ENCODE measurements at places on chromosomes 12 and 14.

DNA sequence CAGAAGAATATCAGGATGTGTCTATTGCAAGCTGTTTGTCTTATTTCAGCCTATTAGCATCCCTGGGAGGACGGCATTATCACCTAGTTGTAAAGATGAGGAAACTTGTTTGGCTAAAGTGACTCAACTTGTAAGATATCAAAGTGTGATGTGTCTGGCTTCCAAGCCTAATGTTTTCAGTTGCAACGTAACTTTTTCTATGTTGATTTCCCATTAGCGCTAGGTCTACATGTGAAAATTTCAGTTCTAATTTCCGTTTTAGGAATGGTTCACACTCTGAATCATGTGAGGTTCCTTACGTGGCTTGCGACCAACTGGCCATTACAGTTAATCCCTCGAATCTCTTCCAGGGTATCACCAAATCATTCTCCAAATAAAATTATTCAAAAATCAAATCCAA lies 58.0 kb downstream of the LLPH start:
- no peak for DNase-seq

GRCh38 chr12:102527171-102527720 lies 46.9 kb upstream of the IGF1 start:
- DNase-seq, result no peak

DNA sequence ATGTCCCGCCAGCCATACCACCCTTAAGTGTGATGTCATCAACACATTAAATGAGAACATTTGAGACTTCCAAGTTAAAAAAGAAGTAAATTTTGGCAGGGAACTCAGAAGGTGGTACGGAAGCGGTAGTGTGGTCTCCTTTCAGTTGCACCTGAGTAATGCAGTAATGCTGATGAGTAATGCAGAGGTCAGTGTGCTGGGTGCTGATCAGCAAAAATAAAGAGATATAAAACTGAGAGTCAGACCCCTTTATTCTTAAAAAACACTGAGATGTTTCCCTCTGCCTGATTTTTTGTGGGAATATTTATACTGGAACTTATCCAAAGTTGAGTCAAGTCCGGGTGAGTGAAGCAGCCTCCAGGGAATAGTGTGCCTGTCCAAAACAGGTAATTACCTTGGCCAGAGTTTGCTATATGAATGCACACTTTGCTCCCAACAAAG lies 370.6 kb upstream of the PRICKLE1 start:
- no peak for DNase-seq

GRCh38 chr14:69087061-69087461 lies 65.9 kb downstream of the DCAF5 start:
- no peak for DNase-seq

DNA sequence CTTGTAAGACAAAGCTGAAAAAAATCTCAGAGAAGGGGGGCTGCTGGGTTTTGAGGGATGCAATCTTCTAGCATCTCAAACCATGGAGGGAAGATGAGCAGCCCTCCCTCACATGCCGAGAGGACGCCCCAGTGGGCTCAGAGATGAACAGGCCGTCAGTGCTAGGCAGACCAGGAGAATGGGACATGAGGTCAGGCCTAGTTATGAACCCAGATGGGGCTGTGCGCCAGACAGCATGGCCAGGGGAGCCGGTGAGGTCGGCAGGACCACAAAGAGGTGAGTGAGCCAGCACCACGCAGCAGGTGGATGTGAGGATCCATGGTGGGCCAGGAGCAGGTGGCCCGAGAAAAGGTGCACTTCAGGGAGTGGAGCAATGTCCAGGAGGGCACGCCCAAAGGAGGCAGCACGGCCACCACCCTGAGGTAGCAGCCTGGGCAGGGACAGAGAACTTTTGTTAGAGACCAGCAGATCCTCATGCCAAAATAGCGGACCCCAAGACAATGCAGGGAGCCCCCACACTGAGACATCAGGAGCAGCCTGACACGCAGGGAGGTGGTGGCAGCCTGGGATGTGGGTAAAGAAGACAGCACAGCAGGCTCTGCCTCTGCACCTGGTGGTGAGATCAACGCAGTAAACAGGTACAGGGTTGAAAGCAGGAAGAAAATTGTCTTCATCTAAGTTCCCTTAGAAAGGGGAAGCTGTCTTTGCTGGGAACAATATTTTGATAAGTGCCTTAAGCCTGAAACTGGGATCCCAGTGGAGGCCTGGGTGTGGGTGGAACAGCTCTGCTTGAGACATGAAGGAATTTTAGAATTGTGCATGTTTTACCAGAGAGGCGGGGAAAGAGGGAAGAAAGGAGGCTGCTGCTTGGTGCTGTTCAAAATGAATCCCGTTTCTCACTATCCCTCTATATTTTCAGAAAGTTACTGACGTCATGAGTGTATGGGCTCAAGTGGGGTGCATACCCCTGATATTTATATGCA lies 17.8 kb upstream of the MCRS1 start:
- DNase-seq, result no peak

DNA sequence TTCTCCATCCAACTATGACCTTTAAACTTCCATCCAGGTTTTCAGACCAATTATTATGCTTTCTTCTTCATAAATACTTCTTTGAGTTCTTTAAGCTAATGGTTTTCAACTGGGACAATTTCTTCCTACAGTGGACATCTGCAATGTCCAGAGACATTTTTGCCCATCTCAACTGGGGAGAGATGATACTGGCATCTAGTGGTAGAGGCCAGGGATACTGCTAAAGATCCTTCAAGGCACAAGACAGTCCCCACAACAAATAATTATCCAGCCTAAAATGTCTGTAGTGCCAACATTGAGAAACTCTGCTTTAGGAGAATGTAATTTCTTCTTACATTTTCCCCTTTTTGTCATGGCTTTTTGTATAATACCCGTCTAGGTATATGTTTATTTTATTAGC lies 10.6 kb downstream of the TRHDE start:
- no peak for DNase-seq

DNA sequence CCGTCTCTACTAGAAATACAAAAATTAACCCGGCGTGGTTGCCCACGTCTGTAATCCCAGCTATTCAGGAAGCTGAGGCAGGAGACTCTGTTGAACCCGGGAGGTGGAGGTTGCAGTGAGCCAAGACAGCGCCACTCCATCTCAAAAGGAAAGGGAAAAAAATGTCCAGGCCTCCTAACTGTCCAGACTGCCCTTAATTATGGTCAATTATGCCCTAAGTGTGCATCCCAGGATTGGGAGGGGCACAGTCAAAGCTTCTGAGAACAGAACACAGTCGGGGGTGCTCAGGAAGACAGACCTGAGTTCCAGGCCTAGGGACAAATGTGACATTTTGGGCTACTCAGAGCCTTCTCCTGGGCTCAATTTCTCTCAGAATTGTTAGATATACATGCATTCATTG lies 31.8 kb upstream of the SMUG1 start:
- DNase-seq, result no peak

- peak; percentile 44 for DNase-seq
Measured at GRCh38 chr14:100836941-100837804, 11.3 kb downstream of the MEG3 start.

DNA sequence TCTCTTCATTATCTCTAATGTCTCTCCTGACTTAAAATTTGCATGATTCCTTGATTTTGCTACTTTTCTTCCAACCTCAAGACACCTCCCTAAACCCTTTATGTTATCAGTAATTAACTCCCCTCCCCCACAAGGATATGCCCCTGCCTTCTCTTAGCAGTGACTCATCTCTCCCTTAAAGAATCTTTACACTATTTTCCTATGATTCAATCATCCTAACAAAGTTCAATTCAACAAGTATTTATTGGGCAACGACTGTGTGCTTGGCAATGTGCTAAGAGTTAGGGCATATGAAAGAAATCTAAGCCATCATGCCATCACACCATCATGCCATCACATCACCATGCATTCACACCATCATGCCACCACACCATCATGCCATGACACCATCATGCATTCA lies 80.1 kb downstream of the ANO2 start:
- DNase-seq, result no peak

- no peak for DNase-seq
Measured at GRCh38 chr14:65287264-65288131, 125.0 kb upstream of the FUT8 start.

DNA sequence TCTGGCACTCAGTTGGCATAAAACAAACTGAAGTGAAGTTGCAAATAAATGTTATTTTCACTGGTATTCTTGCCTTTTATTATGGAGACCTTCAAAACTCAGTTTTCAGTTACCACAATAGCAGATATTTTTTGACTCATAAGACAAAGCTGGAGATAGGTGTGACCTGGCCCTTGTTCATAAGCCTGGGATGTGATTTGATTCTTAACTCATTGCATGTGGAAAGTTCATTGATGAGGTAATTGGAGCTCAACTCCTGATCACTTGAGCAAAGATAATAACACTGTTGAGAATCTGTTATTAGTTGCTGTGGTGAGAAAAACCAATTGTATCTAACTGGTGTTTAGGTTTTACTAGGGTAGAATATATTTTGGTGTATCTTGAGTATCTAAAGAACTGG lies 105.1 kb downstream of the AEBP2 start:
- DNase-seq, result no peak

GRCh38 chr12:95126076-95126475 lies 52.7 kb upstream of the NR2C1 start:
- no peak for DNase-seq

- DNase-seq, result no peak
Measured at GRCh38 chr12:12180575-12180974, 86.3 kb downstream of the LRP6 start.

GRCh38 chr14:35398071-35398584 lies 6.4 kb downstream of the NFKBIA start:
- no peak for DNase-seq

DNA sequence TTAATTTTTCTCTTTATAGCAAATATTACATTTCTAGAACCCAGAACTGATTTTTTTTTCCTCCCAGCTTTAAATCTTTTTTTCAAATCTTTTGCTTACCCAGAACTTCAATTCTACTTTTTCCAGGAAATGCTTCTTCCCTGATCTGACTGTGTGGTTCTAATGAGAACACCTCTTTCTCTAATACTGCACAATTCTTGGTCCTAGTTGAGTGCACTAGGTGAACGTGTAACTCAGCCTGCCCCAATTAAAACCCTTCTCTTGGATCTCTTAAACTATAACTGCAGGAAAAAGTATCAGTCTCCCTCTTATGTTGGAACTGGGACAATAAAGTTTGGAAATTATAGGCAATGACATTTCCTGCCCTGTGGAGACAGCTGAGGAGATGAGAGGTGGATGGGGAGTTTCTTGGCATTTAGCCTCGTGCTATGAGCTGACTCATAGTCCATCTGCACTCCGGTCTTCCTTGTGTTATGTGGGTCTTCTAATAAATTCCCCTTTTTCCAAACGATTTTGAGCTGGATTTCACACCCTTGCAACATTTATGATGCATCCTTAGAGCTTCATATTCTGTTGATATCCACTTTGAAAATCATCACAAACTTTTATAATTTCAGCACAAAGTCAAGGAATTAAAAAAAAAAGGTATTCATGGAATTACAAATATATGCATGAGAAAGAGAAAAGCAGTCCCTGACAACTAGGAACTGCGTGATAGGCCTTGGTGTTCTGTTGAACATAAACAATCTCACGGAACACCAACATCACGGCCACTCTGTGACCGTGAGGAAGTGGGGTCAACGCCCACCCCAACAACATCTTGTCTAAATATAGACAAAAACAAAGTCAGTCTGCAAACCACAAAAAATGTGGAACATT lies 52.4 kb downstream of the BRMS1L start:
- no peak for DNase-seq

GRCh38 chr14:104650057-104650980 lies 39.1 kb upstream of the INF2 start:
- peak; percentile 39 for DNase-seq

GRCh38 chr12:4943938-4944284 lies 34.2 kb downstream of the KCNA1 start:
- no peak for DNase-seq

DNA sequence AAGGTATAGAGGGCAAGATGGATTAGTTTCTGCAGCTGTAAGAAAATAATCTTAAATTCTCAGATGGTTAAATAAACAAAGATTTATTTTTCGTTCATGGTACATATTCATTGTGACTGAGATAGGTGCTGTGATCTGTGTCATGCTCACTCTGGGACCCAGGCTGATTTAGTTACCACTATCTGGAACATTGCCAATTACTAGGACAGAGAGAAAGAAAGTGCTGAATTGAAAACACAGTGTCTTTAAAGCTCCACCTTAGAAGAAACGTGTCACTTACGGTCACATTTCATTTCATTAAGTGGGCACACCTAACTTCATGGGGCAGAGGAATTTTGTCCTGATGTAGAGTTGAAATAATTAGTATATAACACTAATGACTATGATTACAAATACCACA lies 430.0 kb downstream of the CCDC91 start:
- DNase-seq, result no peak

GRCh38 chr12:79069009-79069408 lies 204.4 kb downstream of the SYT1 start:
- DNase-seq, result no peak

DNA sequence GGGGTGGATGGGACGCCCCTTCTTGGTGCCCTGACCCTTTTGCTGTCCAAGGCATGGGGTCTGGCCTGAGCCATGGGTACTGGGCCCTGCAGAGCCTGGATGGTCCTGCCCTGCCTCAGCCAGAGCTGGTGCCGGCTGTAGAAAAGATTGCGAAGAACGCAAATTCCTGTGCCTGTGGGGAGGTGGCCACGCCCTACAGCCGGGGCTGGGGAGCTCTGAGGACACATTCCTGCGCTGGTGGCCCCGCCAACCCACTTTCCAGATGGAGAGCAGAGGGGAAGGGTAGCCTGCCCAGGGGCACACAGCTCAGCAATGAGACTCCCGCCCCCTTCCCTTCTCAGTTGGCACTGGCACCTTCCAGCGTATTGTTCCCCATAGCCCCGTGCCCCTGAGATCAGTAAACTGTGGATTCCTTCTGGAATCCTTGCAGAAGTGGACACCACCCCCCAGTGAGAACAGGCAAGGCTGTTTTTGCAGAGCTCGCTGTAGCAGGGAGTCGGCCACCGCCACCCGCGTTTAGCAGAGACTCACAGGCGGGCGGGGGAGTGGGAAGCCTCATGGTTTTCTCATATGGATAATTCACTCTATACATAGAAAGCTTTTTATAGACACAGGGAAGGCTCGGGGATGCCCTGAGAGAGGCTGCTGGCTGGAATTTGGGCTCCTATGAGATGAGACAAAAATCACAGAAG lies 8.6 kb downstream of the INF2 start:
- no peak for DNase-seq

DNA sequence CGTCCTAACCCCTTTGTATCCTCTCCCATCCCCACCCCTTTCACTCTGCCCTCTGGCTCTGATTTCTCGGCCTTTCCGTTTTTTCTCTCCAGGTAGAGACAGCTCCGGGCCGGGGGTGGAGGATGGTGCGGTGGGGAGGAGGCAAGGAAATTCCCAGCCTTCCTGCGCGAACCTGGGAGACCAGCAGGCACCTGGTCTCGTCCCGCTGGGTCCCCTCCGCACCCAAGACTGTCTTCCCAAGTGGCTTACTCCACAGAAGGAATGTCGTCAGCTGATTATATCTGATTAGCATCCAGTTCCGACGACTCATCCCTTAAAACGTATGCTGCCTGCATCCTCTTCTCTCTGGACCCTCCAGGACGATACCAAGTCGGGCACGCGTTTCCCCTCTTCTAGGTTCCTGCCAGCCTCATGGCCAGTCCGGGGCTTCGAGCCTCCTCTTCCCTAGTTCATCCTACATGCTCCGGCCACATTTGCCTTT lies 42.2 kb upstream of the CAPRIN2 start:
- DNase-seq, result no peak

GRCh38 chr14:40576880-40577478 lies 1029.7 kb upstream of the LRFN5 start:
- DNase-seq, result no peak

- no peak for DNase-seq
Measured at GRCh38 chr12:9755035-9755434, 5.7 kb downstream of the CD69 start.
